ENCODE measurements at places on chromosomes 1 and 21.

- no peak for DNase-seq
These were observed 3.6 kb downstream of the PAX7 start for GRCh38 chr1:18634276-18634675.

DNA sequence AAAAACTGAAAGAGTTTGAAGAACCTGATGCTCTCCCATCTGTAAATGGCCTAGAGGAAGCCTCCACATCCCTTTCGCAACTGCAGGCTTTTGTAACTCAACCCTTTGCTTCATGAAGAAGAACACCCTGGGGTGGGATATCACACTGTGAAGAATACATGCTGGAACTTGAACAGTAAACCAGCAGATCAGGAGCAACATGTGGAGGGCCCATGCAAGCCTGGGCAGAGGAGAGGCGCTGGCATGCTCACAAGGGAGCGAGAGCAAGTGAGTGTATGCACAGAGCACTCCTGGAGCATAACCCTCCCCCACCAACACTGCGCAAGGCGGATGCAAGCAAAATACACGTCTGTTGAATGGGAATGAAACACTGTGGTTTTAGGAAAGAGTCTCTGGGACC lies 24.6 kb upstream of the SPAG17 start:
- DNase-seq = no peak

- no peak for DNase-seq
These were observed 76.4 kb upstream of the IFFO2 start for GRCh38 chr1:19032701-19033514.

GRCh38 chr1:116826818-116827606 lies 72.8 kb downstream of the CD2 start:
- DNase-seq = no peak

- DNase-seq = no peak
These were observed 180.7 kb downstream of the GRIK3 start for GRCh38 chr1:36853638-36854037.

DNA sequence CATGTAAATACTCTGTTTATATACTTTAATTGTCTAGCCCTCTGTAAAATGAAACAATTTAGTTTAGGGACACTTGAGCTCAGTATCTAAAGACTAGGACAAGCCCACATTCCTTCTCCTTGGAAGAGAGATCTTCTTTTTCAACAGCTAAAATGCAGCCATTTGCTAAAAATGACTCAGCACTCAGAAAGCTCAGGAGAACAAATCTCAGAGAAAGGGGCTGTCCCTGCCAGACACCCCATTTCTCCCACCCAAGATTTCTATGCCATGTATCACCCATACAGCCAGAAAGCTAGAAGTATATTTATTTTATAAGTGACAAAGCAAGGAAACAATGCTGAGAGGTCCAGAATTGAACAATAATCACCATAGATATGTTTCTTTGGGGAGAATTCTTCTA lies 23.2 kb upstream of the PRDX6 start:
- DNase-seq = no peak

GRCh38 chr1:22349362-22350043 lies 102.1 kb upstream of the ZBTB40 start:
- no peak for DNase-seq

- DNase-seq = no peak
These were observed 232.6 kb downstream of the TRABD2B start for GRCh38 chr1:47764461-47765046.

DNA sequence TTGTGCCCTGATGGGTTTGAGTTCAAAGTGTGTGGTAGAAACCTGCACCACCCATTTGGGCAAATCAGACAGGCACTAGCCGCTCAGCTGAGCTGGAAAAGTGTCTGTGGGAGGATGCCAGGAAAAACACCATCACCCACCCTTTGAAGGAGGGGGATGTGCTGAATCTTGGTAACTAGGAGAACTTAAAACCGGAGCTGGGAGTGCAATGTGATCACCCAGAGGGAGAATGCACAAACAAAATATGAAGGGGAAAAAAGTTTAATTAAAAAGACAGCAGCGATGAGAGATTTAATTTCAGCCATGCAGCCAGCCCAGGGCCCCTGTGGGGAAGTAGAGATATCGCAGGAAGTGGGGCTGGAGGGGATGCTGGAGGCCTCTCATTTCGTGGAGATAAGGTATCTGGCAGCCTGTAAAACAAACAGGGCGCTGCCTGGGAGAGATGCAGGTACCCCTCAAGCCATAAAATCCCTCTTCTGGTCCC lies 86.8 kb upstream of the BCAR3 start:
- DNase-seq = no peak

GRCh38 chr1:3771108-3772026 lies 1.2 kb upstream of the SMIM1 start:
- no peak for DNase-seq

DNA sequence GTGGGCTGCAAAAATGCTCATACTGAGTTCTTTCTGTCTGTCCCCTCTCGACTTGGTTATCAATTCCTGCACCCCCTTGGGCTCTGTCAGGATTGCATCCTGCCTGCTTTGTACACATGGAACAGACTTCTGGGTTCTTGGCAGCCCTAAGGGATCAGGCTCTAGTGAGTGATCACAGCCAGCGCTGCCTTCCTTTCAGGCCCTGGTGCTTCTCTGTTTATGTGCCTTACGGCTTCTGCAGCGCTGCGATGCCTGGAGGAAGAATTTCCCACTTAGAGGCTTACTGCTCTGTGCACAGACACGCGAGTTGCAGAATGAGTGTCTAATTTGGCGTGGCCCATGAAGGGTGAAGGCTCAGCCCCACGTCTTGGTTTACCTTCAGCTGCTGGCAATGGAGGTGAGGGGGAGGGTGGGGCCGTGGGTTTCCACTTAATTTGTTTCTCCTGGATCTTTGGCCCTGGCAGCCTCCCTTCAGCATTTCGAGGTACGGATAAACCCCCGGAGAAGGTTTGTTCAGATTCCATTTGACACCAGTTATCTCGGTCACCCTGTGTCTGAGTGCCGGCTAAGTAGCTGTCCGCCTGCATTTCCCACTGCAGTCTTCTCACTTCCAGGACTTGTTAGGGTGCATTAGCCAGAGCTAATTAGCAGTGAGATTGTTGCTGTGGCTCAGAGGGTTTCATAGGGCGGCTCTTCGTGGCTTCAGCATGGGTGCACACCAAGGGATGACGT lies 227.3 kb downstream of the DYRK1A start:
- DNase-seq = no peak

DNA sequence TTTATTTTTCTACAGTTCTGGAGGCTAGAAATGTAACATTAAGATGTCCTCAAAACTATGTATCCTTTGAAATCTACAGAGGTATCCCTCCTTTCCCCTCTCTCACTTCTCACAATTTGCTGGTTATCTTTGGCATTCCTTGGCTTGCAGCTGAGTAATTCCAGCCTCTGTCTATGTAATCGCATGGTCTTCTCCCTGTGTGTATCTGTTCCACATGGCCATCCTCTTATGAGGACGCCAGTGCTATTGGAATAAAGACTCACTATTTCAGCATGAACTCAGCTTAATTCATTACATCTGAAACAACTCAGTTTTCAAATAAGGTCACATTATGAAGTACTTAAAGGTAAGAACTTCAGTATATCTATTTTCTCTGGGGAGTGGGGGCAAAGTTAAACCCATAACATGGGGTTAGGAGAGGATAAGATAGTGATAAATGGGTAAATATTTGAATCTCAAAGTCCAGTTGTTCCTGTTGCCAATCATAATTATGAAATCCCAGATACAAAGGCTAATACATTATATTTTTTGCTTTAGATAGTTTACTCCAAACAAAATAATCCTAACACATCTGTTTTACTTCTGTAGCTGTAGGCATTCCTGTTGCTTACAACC lies 1290.8 kb downstream of the NCAM2 start:
- no peak for DNase-seq

- no peak for DNase-seq
These were observed 24.3 kb downstream of the PTGS2 start for GRCh38 chr1:186655876-186656275.

DNA sequence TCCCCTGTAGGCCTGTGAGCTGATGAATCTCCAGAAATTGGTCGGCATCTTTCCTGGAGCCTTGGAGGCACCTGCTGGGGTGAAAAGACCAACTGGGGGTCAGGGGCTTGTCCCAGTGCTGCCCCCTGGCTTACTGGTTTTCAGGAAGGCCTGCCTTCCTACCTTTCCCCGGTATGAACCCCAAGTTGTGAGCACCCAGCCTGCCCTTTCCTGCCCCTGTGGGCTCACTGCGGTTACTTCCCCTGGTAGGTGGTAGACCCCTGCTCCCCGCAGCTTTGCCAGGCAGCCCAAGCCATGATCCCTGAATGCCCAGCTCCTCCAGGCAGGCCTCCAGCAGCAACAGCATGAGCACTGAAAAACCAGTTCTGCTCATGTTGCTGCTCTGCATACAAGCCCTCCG lies 10.2 kb downstream of the DMRTB1 start:
- DNase-seq = no peak

- no peak for DNase-seq
These were observed 48.3 kb upstream of the LAMC2 start for GRCh38 chr1:183137782-183138181.

DNA sequence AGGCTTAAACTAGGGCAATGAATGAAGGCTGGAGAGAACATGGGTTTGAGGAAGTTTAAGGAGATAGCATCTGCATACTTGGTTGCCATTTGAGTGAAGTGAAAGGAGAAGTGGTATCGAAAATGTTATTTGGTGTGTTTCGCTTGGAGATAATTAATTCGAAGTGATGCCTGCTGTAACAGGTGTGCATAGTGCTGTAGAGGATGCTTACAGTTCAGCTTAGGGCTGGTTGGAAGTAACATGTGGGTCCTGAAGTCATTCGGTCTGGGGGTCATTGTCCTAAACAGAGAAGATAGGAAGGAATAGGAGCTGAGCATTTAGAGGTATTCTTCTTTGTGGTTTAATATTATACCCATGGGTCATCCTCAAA lies 301 bp upstream of the NUDT17 start:
- DNase-seq = no peak

GRCh38 chr1:109181807-109182163 lies 31.9 kb upstream of the SARS1 start:
- DNase-seq = no peak
